Liver (tissue), 10 donors: ENCODE measurements at places on chromosomes 3 and 15.

- DNase-seq = no peak
Measured at GRCh38 chr3:150945226-150946032, 27.1 kb downstream of the CLRN1 start.

DNA sequence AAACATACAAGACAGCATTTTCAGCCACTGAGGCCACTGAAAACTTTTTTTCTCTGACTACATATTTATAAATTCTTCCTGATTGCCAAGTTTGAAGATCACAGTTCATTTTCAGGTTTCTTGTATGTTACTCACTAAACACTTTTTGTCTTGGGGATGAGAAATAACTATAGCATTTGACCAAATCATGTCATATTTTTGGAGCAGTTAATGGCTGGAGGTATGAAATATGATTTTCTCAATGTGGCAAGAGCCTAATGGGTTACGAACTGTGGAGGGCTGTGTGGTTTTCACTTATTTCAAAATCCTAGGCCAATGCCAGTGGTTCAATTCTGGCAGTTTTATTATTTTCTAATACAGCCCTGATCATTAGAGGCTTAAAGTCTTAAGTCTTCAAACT lies 64.4 kb downstream of the USP13 start:
- DNase-seq = no peak

DNA sequence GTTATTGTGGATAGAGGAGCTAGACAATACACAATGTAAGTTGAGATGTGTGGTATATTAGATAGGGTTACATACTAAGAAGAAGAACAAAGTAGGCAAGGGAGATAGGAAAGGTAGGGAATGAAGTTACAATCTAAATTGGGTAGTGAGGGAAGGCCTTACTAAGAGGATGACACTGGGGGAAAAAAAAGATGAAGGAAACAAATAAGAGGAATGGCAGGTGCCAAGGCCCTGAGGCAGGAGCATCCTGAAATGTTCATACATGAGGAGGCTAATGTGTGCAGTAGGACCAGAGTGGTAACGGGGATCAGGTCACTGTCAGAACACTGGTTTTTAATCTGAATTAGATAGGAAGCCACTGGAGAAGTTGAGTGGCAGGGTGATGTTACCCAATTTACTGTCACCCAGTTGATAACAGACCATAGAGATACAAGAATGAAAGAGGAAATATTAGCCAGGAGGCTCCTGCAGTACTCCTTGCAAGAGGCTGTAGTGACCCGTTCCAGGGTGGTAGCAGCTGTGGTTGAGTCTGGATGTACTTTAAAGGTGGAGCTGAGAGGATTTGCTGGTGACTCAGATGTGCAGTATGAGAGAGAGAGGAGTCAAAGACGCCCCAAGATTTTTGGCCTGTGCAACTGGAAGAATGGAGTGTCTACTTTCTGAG lies 14.4 kb downstream of the RTP1 start:
- no peak for DNase-seq

- DNase-seq = no peak
Measured at GRCh38 chr15:101397521-101398003, 91.9 kb downstream of the PCSK6 start.

- DNase-seq = no peak
Measured at GRCh38 chr15:90820481-90820880, 47.9 kb upstream of the FURIN start.

DNA sequence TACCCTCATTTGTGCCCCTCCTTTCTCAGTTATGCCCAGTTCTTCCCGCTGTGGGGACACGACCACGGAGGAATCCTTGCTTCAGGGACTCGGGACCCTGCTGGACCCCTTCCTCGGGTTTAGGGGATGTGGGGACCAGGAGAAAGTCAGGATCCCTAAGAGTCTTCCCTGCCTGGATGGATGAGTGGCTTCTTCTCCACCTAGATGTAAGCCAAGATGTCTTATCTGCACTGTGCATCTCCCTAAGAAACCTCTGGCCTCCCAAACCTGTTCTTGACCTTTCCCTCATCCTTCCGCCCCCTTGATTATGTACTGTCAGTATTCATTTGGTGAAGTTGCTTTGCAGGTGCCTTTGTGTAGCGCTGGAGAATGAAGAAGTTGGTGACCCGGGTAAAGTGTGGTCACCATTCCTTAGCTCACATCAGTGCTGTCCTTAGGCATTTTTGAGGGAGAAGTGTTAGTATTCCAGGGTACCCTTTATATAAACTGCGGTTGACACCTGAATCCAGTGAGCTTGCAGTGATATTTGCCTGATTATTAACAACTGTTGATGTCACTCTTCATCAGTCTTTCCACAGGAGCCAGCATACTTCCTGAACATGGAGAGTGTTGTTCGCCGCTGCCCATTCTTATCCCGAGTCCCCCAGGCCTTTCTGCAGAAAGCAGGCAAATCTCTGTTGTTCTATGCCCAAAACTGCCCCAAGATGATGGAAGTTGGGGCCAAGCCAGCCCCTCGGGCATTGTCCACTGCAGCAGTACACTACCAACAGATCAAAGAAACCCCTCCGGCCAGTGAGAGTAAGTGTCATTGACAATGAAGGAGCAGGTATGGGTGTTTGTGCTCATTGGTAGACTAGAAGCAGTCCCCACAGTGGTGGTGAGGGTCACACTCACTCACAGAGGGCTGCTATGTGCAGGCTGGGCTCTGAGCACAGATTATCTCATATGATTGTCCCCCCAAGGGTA lies 966 bp downstream of the ALAS1 start:
- no peak for DNase-seq

DNA sequence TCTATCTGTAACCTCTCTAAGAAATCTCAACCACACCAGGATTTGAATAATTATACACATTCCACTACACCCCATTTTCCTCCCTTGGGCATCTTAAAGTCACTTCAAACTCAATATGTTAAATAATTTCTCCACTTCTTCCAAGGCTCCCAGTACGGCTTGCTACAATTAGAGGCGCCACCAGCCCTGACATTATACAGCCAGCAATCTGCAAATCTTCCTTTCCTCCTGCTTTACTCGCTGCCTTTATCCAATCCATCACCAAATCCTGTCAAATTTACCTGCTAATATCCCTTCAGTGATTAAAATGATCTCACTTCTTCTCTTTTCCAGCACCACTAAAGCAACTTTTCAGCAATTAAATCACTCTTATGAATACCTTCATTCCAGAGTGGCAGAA lies 13.9 kb downstream of the WWTR1 start:
- DNase-seq = no peak

- DNase-seq = no peak
Measured at GRCh38 chr3:104388619-104389018, 978.1 kb upstream of the ALCAM start.

GRCh38 chr3:152350776-152351175 lies 82.0 kb downstream of the MBNL1 start:
- DNase-seq = no peak

DNA sequence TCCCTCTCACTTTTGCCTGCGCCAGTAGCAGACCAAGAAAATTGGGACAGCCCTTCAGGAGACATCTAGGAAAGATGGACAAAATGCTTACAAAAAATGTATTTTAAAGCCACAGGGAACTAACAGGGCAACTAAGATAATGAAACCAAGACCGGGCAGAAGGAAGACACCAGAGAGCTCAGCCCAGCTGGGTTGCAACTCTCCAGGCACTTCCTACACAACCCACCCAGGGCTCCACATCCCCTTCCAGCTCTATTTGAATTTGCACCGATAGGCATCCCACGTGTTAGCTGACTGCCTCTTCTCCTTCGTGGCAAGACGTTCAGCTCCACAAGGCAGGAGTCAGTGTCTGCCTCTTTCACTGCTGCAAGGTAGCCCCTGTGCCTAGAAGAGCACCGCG lies 6.6 kb upstream of the ATP10A start:
- DNase-seq = no peak

DNA sequence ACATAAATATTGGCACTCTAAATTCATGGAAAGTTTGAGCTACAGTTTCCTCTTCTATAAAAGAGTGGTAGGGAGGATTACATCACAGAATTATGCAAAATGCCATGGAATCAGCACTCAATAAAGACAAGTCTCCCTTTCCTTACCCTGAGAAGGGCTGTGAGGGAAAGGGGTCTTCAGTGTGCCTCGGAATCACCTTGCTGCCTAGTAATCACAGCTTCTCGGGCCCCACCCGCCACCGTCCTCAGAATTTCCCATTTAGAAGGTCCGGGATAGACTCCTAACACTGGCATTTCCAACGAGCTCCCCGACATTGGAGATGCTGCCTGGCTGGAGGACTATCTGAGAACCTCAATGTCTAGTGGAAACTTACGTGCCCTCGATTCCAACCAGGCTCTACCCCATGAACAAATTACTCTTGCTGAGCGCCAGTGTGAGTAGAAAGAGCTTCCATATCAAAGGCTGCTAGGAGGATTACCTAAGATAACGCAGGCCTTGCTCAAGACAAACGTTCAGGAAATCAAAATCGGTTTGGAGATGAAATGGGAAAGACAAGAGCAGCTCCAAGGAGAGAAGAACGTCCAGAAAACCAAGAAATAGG lies 92.1 kb upstream of the CHD2 start:
- no peak for DNase-seq

GRCh38 chr3:25863011-25863415 lies 73.1 kb downstream of the OXSM start:
- DNase-seq = no peak

GRCh38 chr3:156416846-156417558 lies 137.9 kb downstream of the SSR3 start:
- no peak for DNase-seq

- peak; percentile 23 for DNase-seq
Measured at GRCh38 chr15:100785181-100786138, 94.2 kb upstream of the ALDH1A3 start.
